ENCODE measurements at places on chromosomes 16 and 17. TPM values are rescaled to one million over a fixed set of nuclear protein-coding genes. Genes with fewer than 3 reads are reported as not detected.
A peak's percentile ranks its signal among the peaks of the same experiment; 100 is the strongest.

Gene ZNF205
- polyA plus RNA-seq: 28.5 TPM

Gene TEX14
- 0.83 TPM for polyA plus RNA-seq

GRCh38 chr17:41367426-41368075 lies 2.1 kb downstream of the KRT33B start:
- no peak for DNase-seq

DNA sequence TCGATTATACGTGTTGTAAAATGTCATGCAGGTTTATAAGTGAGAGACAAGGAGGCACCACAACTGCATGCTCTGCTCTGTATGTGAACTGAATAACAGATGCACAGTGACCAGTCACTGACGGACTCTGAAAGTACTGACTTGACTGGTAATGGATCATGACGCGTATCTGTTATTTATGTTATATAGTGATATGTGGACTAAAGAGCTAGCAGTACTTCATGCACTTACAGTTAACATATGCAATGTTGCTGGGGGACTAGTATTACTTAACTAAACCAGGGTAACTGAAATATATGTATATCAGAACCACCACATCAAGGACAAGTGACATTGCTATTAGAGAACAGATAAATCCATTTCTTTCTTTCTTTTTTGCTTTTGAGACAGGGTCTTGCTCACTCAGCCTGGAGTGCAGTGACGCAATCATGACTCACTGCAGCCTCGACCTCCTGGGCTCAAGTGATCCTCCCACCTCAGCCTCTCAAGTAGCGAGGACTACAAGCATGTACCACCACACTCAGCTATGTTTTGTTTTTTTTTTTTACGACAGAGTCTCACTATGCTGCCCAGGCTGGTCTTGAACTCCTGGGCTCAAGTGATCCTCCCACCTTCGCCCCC lies 17.2 kb downstream of the COIL start:
- DNase-seq: no peak

DNA sequence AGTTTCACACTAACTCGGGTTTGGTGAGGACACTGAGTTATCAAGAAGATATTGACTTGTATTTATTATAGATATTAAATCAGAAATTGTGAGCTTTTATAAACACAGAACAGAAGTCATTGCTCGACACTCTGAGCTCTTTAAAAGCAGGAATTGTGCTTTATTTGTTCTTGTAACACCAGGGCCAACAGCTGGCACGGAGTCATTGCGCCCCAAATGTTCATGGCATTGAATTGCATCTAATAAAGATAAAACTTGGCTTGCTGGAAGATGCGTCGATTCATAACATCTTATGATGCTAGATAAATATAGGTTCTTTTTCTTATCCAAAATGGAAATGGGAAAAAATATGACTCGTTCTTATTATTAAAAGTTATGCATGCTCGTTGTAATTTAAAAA lies 11.8 kb upstream of the MLYCD start:
- DNase-seq: no peak

DNA sequence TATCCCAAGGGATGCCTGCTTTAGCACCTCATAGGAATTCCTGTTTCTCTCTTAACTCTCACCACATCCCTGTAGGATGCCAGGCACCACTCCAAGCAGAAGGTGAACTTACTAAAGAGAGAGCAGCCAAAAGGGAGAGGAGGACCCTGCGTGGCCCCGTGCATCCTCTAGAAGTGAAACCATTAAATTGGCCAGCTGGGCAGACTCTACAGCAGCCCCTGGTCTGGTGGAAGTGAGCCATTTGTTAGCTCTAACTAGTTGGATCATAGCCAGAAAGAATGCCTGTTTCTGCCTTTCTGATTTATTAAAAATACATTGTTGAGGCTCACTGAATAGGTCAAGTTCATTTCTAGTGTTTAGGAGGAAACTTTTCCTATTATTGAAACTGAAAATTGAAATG lies 22.3 kb downstream of the TMEM11 start:
- no peak for DNase-seq

DNA sequence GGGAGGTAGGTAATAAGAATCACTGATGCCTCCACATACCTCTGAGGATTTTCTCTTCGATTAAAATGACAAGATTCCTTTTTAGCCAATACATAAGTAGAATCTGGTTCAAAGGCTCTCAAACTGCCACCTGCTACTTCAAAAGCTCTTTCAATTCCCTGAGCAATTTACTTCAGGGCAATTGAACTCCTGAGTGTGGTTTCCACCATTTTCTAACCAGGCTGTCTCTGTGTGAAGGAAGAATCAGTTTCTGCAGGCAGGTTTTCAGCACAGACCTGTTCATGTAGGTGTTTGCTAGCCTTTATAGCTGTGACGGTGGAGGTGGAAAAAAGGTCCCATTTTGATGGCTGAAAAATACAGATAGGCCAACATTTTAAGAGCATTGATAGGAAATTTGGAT lies 18.2 kb upstream of the HS3ST3B1 start:
- DNase-seq: no peak

Gene SPNS2
- polyA plus RNA-seq: 1.2 TPM

Gene MLST8
- 440 TPM for polyA plus RNA-seq

GRCh38 chr16:53415504-53415903 lies 18.8 kb upstream of the RBL2 start:
- no peak for DNase-seq

GRCh38 chr16:11603331-11603750 lies 16.6 kb upstream of the LITAF start:
- no peak for DNase-seq

DNA sequence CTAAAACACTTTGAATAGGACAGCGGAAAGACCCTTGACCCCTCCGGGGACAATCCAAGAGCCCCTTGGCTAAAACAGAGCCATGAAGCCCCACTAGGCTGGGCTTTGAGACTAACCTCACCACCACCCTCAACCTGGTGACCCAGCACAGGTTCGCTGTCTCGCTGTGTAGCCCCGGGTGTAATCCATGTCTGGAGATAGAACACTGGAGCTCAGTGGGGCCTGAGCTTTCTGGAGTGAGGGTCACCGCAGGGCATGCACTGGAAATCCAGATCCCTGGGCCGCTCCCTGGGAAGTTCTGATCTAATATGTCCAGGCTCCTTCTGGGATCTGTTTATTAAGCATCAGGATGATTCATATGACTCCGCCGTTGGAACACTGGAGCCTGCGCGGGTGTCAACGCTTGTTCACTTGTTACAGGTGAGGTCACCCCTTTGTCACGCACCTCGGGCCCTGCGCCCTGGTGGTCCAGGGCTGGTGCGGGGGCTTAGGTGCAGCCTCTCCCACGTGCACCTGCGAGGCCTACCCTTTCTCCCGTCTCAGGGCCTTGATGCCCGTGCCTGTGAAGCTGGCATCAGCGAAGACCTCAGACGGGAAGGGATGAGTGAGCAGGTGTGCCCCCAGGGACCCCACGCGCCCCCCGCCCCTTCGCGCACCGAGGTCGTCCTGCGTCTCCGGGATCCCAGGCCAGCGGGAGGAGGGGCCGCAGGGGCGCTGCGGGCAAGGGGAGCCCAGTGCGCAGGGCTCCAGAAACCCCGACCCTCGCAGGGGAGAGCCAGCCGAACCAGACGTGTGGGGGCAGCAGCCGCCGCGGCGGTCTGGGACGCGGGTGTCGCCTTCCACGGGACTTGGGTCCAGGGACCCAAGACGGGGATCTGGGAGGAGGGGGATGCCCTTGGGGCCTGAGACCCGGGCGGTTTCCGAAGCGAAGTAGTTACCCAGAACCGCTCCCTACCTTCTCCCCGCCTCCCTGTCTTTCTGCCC lies 224.1 kb upstream of the FOXF1 start:
- no peak for DNase-seq

GRCh38 chr17:44351961-44352827 lies 7.1 kb downstream of the GRN start:
- no peak for DNase-seq

DNA sequence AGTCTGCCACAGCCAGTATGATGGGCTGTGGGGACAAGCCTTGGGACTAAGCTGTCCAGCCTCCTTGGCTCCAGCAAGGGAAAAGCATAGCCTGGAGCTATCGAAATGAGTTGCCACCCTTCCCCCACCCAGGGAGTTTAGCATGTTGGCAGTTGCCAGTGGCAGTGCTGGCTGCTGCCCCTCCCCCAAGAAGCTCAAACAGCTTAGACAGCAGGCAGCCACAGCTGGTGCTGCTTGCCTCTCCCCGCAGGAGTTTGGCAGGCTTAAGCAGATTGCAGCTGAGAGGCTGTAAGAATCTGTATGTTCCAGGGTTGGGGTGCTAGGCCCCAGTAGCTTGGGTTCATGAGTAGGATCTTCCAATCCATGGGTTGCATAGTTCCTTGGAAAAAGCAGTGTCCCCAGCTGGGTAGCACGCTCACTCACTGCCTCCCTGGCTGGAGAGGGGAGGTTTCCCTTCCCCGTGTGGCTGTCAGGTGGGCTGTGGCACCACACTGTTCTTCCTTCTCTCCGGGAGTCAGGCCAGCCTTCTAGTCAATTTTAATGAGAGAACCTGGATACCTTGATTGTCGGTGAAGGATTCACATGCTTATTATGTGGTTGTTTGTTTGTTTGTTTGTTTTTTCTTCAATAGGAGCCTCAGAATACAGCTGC lies 506.1 kb downstream of the CDH11 start:
- DNase-seq: peak; percentile 63

DNA sequence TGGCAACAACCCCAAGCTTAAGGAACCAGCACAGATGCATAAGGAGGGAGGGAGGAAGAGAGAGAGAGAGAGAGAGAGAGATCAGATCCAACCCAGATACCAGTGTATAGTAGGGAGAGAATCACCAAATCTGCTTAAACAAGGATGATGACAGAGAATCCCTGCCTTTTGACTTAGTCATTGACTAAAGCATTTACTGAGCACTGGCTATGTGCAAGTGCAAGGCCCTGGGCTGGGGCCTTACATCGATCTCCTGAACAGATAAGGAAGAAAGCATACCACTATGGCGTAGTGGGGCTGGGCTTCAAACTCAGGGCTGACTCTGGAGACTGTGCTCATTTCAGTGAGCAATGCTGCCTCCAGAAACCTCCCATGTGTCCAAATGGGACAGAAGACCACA lies 15.8 kb downstream of the TSNAXIP1 start:
- no peak for DNase-seq

- peak; percentile 94 for DNase-seq
Measured at GRCh38 chr16:117379-118365, 20.8 kb downstream of the NPRL3 start.

- no peak for DNase-seq
Measured at GRCh38 chr17:76671912-76672262, 28.3 kb upstream of the ST6GALNAC1 start.

DNA sequence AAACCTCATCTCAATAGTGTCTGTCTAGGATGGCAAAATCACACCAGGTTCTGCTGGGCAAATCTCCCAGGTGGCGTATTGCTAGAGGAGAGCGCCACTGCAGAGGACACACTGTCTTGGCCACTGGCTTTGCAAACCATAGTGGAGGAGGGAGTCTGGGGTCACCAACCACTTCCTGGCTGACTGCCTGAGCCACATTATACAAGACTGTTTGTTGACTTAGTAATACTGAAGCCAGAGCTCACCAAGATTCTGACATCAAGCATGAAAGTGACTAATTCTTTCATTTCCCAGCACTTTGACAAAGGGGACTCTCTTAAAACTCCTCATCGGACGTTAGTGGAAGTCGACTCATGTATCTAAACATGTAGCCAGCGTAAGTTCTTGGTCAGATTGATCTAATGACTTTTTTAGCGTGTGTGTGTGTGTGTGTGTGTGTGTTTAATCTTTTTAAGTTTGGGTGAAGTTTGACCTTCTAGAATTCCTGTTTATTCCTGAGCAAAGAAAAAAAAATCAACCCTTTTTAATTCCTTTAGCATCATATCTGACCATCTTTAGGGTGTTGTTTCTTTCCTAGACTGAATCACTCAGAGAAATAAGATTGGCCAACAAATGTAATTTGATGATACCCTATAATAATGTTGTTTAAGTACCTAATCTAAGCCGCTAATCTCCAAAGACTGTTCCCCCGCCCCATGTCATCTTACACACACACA lies 13.7 kb downstream of the PITPNC1 start:
- DNase-seq: no peak

GRCh38 chr17:53032861-53033271 lies 789.9 kb upstream of the KIF2B start:
- peak; percentile 62 for DNase-seq

GRCh38 chr17:63437287-63438091 lies 8.6 kb downstream of the CYB561 start:
- DNase-seq: no peak

- peak; percentile 89 for DNase-seq
Measured at GRCh38 chr17:73657473-73658116, 13.3 kb upstream of the SDK2 start.

GRCh38 chr17:58702708-58703107 lies 10.3 kb downstream of the RAD51C start:
- DNase-seq: no peak

DNA sequence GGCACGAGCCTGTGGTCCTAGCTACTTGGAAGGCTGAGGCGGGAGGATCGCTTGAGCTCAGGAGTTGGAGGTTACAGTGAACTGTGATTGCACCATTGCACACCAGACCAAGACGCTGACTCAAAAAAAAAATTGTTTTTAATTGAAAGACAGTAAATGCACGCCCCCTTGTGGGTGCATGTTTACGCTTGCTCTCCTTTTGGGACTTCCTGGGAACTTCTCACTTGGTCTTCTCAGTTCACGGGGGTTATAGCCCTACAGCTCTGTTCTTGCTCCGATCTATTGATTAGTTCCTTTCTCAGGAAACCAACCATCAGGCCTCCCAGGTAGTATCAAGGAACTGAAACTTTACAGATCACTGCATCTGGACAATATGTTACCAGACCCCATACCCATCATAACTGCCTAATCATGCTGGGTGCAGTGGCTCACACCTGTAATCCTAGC lies 14.2 kb upstream of the RIPOR1 start:
- DNase-seq: no peak

Gene ATAD5
- 3.5 TPM for polyA plus RNA-seq

DNA sequence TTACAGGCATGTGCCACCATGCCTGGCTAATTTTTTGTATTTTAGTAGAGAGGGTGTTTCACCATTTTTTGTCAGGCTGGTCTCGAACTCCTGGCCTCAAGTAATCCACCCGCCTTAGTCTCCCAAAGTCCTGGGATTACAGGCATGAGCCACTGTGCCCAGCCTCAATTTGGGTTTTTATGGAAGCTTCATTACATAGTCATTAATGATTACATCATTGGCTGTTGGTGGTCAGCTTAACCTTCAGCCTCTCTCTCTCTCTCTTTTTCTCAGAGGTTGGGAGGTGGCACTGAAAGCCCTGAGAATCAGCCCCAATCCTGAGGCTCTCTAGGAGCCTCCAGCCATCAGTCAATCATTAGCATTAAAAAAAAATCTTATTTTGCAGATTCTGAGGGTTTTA lies 45.3 kb downstream of the C17orf58 start:
- no peak for DNase-seq

DNA sequence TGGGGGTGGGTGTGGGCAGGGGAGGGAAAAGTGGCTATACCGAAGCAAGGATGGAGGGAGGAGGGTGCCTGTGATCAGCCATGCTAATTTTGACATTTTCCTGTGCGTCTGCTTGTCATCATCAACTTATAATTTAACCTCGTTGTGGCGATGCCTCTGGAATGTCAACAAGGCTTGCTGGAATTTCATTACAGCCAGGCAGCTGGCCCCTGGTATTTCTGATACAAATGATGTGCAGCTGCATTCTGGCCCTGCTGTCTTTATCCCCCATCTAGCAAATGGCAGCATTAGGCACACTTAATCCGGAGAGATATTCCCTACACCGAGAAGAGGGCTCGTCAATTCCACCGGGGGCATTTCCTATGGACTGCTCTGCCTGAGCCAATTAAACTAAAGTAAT lies 278.3 kb upstream of the CCL2 start:
- no peak for DNase-seq
